ENCODE measurements at places on chromosomes 2 and 18. TPM values are rescaled to one million over a fixed set of nuclear protein-coding genes. Genes with fewer than 3 reads are reported as not detected.

DNA sequence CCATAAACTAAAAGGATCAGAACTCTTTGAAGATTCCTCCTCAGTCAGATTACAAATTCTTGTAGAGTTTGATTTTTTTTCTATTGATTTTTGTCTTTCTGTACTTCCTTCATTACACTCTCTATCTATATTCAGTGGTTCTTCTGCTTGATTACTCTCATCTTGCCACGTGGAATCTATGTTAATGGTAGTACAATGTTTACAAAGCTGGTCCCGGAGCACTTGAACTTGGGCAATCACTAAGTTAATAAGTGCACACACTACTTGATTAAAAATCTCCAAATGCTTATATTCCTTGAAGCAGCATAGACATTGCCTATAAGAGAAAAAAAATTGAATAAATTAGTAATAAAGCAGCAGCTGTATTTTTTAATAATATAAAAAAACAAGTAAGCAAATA is 65.1 kb downstream of the USP34 start:
- no peak for DNase-seq

- no peak for DNase-seq
Observed at GRCh38 chr2:227152093-227152766, 11.8 kb downstream of the COL4A4 start.

GRCh38 chr18:28834889-28835288 is 658.0 kb upstream of the CDH2 start:
- DNase-seq, result no peak

GRCh38 chr2:198957181-198957580 is 500.6 kb downstream of the SATB2 start:
- no peak for DNase-seq

Gene ID2
- 488 TPM for polyA plus RNA-seq

DNA sequence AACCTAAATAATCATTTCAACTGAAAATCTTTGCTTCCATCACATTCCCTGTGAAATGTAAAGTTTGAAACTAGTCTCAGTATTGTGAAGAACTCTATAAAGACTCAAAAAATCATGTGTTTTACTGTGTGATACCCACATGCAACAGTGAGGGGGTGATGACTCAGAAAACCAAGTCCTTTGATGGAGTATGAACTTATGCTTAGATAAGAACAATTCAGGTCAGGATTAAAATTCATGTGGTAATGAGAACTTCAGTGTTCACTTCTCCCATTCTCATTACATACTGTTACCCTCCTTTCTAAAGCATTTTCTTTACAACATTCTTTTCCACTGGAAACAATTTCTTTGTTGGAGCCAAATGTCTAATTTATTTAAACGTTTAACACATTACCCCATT is 360.2 kb downstream of the FSIP2 start:
- no peak for DNase-seq

DNA sequence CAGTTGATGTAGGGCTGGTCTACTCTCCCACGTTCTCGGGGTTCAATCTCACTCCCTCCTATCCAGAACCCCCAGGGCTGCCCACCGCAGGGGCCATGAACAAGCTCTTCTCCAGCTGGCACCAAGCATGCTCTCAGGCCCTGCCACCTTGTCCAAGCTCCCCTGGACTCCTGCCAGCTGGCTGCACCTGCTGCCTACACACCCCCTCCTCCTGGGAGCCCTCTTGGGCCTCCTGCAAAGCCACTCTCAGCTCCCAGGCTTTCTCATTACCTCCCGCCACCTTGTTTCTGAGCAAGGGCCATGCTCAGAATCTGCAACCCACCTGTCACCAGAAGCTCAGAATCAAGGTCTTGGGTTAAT is 56.0 kb downstream of the HDAC4 start:
- DNase-seq, result no peak

DNA sequence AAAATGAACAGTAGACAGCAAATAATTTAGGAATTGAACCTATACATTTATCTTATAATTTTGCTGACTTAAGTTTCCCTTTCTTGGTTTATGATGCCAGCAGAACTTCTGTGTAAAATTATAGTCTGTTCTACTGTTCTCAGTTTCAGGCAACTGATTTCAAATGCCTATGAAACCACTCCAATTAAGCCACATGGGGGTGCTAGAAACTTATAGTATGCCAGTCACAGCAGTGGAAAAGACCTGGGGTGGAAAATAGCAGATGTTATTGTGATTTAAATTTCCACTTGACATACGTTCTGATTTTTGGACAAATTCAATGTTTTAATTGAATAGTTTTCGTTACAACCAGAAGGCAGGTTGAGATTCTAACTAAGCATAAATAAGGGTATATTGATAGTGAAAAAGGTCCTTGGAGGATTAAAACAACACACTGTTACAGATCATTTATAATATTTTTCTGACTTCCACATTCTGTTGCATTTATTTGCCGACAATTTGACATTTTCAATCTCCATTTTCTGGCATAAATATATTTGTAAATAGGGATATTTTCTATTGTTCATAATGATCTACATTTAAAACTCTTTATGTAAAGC is 61.4 kb downstream of the CPS1 start:
- DNase-seq, result no peak

Gene PROM2
- 0.11 TPM for polyA plus RNA-seq

Gene HDLBP
- 219 TPM for polyA plus RNA-seq

GRCh38 chr18:8816220-8816619 is 110.9 kb downstream of the MTCL1 start:
- DNase-seq, result no peak

GRCh38 chr18:77374446-77374805 is 124.8 kb downstream of the GALR1 start:
- DNase-seq, result no peak

Gene AQP12A
- not detected for polyA plus RNA-seq

Data from liver (tissue), 10 donors.